ENCODE measurements at places on chromosomes 2 and 18.

DNA sequence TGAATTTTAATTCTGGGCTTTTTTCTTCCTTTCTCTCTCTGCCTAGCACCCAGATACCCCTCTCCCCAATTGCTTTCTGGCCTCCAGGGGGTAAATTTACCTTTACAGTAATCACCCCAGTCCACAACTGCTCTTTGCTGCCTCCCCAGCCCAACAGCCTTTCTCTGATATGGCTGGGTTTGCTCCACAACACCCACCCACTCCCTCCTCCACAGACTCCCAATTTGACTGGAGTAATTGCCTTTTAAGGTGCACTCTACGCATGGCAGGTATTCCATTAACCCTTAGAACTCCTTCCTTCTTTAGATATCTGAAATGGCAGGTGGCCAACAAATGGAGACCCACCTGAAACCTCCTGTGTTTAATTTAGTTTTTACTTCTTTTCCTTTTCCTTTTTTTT lies 3.6 kb downstream of the CELF4 start:
- DNase-seq = no peak

GRCh38 chr18:54076166-54076565 lies 148.3 kb downstream of the MBD2 start:
- no peak for DNase-seq

- no peak for DNase-seq
Observed at GRCh38 chr2:85680707-85681371, 12.8 kb upstream of the SFTPB start.

GRCh38 chr2:27988306-27988705 lies 97.8 kb downstream of the BABAM2 start:
- no peak for DNase-seq

- DNase-seq = peak; percentile 27
Observed at GRCh38 chr2:225282858-225283710, 116.4 kb upstream of the NYAP2 start.

DNA sequence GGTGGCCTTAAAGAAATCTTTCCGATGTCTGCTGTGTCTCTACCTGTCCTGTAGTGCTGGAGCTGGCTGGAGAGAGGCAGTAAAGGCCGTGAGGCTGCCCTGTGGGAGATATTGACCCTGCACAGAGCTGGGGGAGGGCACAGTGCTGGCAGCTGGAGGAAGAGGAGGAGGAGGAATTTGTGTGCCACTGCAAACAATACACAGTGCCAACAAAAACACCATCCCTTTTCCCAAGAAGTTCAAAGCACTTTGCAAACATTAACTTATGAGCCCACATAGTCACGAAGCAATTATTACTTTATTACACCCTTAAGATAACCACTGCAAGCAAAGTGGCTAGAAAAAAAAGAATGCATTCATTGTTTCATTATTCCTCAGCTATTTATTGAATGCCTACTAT lies 45.0 kb upstream of the CYTIP start:
- no peak for DNase-seq

DNA sequence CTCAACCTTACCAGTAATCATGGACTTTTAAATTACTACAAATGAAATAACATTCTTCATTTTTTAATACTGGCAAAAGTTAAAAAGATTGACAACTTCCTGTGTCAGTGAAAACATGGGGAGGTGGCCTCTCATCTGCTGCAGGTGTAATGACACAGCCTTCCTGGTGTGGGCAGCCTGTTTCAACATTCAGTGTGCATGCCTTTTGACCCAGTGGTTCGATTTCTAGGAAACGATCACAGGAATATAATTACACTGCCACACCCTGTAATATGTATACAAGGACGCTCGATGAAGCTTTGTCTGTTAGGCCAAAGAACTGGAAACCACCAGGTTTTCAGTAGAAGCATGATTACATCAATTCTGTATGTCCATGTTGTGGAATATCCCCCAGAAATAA lies 68.7 kb downstream of the MTHFD2 start:
- peak; percentile 54 for DNase-seq

GRCh38 chr2:10256031-10256514 lies 46.6 kb upstream of the HPCAL1 start:
- DNase-seq = no peak

GRCh38 chr2:70984576-70985282 lies 6.3 kb downstream of the ANKRD53 start:
- DNase-seq = peak; percentile 89

DNA sequence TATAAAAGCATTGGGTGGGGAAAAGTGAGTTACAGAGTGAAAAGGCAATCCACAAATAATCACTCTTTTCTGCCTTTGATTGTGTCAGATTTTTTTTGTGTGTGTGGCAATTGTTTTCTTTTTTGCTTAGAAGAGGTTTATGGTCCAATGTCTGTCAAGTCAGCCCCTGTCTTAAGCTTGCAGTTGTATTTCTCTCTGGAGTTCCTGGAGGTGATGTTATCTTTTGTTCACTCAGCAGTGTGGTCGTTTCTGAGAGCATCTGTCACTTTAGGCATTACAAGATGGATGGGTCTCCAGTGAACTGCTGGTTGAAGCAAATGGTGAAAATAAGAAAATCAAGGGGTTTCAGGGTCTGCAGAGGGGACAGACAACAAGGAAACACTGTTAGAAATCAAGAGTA lies 121.3 kb downstream of the GREB1L start:
- no peak for DNase-seq

DNA sequence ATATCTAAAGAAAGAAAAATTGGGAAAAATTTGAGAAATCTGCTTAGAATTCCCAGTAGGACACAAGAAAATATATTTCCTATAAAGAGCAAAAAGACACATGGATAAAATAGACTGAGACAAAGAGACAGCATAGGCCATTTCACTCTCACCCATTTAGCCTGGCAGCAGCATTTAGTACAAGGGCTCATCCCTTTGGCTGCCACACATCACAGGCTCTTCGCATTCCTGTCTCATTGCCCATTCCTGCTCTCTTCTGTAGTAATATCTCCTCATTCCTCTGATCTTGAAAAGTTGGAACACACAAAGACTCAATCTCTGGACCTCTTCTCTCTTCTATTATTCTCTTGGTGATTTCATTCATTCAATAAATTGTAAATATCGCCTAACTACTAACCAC lies 162.6 kb downstream of the SOX11 start:
- DNase-seq = no peak

GRCh38 chr2:5984273-5984655 lies 292.1 kb downstream of the SOX11 start:
- DNase-seq = no peak

- DNase-seq = no peak
Observed at GRCh38 chr2:108585436-108585835, 51.2 kb downstream of the LIMS1 start.

GRCh38 chr2:27262379-27263286 lies at the start of gene SLC30A3:
Gene SLC30A3, minus strand, starts transcription at chr2:27263047. Its CDS starts 141 bp downstream, at chr2:27262906.
- peak; percentile 83 for DNase-seq

- no peak for DNase-seq
Observed at GRCh38 chr2:103616891-103617290, 855.1 kb downstream of the TMEM182 start.

DNA sequence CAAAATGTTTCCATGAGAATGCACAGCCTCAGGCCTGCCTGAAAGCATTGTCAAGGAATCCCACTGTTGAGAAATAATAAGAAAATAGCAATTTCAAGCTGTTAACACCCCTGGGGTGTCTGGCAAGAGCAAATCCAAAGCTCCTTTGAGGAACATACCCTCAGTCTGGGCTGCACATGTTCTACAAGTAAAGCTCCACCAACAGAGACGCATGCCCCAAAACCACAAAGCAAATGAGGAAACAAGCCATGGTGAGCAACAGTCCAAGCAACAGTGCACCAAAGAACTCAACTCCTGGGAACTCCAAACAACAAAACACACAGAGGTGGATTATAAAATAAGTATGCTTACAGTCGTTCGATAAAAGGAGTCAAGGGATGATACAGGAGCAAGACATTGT lies 40.3 kb downstream of the CYP27C1 start:
- DNase-seq = no peak

DNA sequence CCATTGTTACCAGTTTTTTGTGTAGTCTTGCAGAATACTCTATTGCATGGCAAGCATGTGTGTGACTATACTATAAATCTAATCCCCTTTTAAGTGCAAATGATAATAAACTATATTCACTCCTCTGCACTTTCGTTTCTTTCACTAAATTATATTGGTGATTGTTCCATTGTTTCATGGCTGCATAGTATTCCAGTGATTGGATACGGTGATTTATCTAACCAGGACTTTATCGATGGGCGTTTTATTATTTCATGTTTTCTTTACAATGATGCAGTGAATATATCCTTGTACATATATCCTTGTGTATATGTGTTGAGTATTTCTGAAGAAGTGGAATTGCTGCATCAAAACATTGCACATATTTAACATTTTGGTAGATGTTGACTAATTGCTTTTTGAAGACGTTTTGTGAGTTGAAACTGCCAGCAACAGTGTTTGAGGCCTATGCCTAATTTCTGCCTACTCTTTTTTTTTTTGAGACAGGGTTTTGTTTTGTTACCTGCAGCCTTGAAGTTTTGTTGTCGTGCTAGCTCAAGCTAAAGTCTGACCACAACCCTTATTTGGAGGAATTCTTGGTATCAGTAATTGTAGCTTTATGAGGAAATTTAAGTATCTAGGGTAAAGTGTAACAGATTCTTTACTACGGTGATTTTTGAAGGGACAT lies 2.7 kb downstream of the MIB1 start:
- DNase-seq = no peak

DNA sequence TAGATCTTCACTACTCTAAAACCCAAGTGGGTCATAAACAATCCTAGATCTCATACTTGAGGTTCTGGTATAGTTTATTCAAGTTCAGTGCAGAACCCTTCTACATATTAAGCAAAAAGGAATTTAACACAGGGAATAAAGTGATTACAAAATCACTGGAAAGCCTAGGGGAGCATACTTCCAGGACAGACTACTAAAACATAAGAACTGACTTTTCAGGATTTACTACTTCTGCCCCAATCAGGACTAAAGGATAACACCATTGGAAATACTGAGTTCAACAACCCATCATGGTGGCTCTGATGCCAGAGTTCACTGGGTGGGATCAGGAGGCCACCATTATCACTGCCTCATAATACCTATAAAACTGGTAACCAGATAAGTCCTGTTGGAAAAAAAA lies 123.6 kb downstream of the DNAH7 start:
- no peak for DNase-seq

DNA sequence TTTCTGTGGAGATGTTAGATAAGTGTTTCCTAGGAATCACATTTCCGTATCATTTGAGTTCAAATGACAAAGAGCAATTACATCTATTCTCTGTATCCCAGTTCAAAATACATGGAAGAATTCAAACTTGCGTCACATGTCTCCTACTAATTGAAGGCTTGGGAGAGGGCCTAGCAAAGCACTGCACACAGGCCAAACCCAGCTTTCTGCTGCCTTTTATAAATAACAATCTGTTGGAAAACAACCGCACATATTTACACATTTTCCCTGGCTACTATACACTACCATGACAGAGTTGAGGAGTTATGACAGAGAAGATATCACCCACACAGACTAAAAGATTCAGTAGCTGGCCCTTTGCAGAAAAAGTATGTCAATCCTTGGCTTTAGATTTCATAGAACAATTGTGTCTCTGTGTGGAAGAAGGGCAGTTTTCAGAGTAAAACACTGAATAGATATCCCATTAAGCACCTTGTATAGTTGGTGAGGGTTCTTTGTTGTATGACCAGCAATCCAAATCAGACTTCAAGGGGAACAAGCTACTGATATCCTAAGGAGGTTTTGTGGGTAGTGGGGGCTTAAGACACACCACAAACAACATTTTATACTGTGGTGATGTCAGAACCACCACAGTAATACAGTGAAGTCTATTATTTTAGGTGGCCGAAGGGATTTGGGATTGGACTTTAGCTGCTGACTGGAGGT lies 861.3 kb downstream of the CCDC85A start:
- DNase-seq = no peak

- no peak for DNase-seq
Observed at GRCh38 chr2:28429636-28430376, 37.1 kb downstream of the FOSL2 start.

DNA sequence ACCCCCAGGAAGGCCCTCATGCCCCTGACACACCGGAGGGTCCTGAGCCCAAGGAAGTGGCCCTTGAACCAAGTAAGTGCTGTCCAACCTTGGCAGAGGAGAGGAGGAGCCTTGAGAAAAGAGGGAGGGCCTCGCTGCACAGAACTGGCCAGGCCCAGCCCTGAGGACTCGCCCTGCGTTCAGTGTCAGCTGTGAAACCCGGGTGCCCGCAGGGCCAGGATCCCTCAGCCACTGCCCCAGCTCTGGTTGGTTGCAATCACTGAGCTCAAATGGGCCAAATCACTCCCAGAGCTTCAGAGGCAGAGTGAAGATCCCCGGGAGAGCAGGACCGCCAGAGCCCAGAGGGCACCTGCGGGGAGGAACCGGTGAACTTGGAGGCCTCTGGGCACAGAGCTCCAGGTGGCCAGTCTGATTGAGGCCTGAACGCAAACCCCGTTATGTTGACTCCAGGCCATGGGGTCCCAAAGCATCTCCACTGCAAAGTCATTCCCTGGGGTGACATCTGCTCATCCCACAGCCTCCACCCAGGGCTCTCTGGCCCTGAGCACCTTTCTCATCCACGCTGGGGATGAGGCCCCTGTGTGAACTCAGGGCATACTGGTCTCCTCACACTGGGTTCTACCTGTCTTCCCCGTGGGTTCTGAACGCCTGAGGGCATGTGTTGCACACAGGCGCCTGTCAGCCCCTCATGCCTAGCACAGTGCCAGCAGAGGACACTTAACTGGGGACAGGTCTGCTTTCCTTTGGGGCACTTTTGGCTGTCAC lies 11.9 kb downstream of the GBX2 start:
- DNase-seq = no peak
